Ecto neural progenitor cell (in vitro differentiated cells): ENCODE measurements at places on chromosomes 11 and 22.
A peak's percentile ranks its signal among the peaks of the same experiment; 100 is the strongest.

- no peak for DNase-seq
These were observed 44.5 kb downstream of the MED15 start for GRCh38 chr22:20551805-20552442.

GRCh38 chr11:60923326-60923725 is 934 bp upstream of the TMEM132A start:
- DNase-seq, result no peak

- DNase-seq, result no peak
These were observed 58.2 kb upstream of the RRAS2 start for GRCh38 chr11:14417186-14417585.

DNA sequence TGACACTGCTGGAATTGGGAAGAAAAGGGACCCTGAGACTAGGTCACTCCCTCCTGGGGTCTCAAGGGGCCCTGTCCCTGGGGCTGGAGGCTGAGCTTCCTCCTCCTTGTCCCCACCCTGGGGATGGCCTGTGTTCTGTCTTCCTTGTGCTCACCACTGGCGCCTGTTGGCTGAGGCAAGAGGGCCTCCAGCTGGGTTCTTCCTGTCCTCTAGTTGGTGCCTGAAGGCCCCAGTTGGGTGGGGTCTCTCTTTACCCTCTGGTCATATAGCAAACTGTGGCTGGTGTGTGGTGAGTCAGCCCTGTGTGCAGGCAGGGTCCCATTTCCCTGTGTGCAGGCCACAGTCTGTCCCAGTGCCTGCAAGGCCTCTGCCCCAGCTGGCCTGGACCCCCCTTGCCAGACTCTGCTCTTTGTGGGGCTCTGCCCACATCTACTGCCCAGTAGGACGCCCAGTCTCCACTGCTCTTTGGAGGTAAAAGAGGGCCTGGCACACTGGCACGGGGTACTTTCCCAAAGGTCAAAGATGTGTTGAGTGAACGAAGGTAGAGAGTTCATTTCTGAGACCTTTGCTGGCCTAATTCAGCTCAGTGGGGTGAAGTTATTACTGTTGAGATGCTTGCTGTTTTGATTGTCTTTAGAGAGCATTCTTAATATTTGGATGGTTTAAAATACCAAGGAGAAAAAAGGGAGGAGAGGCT is 55.1 kb upstream of the CLDN5 start:
- DNase-seq, result no peak

GRCh38 chr11:131190446-131190845 is 180.0 kb upstream of the NTM start:
- no peak for DNase-seq

- DNase-seq, result no peak
These were observed 4.3 kb downstream of the C1QTNF6 start for GRCh38 chr22:37183432-37184379.

- DNase-seq, result no peak
These were observed 88.3 kb downstream of the AMOTL1 start for GRCh38 chr11:94856443-94856842.

DNA sequence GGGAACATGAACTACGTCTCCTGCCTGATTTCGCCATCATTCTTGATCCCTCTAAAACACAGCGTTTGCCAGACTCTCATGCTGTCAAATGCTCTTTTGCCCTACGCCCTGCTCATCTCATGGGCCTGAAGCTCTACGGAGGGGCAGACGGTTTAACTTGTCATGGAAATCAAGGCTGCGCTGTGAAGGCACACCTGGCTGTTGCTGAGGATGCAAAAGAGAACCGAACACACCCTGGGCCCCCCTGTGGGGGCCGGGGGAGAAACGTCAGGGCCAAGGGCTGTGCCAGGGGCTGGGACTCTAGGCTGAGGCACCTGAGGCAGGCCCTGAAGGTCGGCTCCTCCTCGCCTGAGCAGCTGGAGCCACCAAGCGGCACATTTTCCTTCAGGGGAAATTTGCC is 957.2 kb downstream of the BRD1 start:
- DNase-seq, result no peak

DNA sequence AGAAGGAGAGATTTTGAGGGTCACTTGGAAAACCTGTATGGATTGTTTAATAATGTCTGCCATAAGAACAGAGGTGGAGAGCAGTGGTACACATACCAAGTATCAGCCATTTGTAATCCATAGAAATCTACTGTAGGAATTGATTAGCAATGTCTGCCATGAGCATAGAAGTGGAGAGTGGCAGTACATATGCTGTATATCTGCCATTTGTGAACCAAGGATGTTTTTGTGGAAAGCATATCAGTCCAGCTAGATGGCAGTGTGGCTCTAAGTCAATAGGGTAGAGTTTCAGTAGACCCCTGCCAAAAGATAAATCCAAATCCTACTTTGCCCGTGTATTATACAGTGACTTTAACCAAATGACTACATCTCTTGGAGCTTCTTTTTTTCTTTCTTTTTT is 82.9 kb upstream of the SEZ6L start:
- no peak for DNase-seq

- peak; percentile 69 for DNase-seq
These were observed 70.0 kb downstream of the SGSM1 start for GRCh38 chr22:24875862-24876506.

DNA sequence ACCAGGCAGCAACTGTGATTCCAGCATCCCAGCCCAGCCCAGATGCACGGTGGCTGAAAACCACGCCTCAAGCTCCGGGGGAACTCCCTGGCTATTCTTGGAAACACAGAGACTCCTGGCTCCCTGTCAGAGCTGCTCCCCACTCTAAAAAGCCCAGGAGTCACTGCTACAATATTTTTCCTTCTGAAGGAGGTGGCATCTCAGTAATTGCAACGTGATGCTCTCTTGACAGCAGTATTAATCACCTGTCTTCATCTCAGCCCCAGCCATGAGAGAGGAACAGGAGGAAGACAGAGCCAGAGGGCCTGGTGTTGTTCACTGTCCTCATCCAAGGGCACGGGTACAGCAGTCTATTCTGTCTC is 26.9 kb downstream of the DRD2 start:
- no peak for DNase-seq

DNA sequence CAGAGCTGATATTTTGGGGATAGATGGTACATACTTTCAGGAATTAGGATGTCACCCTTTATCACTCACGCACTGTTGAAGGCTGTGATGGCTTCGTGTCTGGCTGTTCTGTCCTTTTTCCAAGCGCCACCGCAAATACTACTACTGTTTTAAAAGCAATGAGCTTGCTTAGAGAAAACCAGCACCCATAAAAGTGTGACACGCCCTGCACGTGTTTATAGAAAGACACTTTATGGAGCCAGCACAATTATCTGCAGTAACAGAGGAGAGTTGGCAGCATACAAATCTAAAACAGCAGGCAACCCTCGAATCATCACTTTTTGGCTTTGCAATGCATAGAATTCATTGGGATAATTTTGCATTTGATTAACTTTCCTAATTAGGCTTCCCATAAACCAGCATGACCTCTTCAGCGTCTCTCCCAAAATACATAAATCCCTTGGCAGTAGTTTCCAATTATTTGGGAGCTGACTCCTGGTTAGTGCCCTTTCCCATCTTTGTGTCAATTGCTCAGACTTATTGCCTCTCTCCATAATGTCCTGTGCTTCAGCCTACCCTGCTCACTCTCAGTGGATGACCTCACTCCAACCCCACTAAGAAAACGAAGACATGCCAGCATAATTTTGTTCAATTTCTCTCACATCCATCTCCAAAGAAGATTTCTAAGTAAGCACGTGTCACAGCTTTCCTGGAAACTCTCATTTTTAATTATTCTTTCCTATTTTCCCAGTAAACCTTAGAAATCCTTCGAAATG is 118.7 kb upstream of the LARGE1 start:
- no peak for DNase-seq

GRCh38 chr22:17597217-17597616 is 31.3 kb downstream of the ATP6V1E1 start:
- DNase-seq, result no peak

- no peak for DNase-seq
These were observed 61.8 kb upstream of the ADA2 start for GRCh38 chr22:17281026-17281425.

- DNase-seq, result no peak
These were observed 53.6 kb upstream of the USP47 start for GRCh38 chr11:11788063-11788710.

GRCh38 chr11:12867531-12867930 is 141.6 kb upstream of the RASSF10 start:
- DNase-seq, result no peak

DNA sequence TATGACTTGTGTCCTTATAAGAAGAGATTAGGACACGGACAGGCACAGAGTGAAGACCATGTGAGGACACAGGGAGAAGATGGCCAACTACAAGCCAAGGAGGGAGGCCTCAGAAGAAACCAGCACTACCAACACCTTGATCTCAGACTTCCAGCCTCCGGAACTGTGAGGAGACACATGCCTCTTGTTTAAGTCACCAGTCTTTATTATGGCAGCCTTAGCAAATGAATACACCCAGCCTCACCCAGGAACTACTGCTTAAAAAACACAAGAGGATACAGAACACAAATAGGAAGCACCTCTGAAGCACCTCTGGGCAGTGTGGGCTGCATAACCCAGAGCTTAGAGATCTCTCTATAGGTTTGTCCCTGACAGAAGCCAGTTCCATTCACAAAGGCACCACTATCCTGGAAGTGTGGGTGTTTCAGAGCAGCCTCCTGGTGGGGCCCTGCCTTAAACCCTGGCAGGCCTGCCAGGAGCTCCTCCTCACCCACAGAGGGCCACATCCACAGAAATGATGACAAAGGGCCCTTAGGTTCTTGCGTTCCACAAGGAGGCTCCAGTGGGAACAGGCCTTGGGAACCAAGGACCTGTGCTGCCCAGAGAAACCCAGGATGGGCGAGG is 58.8 kb downstream of the CHRDL2 start:
- no peak for DNase-seq

- no peak for DNase-seq
These were observed 1.5 kb downstream of the ZNF143 start for GRCh38 chr11:9462172-9462799.

DNA sequence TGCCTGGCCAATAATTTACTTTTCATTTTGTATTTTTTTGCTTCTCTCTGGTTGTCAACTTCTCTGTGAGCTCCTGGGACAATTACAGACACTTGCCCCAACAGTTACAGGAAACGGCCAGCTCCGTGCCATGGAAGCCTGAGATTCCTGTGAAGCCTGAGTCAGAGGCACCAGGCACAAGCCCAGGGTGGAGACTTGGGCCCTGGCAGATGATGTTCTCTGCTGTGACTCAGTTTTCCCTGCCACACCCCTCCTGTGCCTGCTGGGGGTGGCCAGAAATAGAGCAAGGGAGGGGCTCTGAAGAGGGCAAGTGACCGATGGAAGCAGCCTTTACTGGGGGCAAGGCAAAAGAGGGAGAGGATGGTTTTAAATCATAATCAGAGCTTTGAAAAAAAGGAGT is 4.9 kb downstream of the ATP5MGL start:
- peak; percentile 24 for DNase-seq

- DNase-seq, result no peak
These were observed 30.7 kb upstream of the RASD2 start for GRCh38 chr22:35509960-35510359.
